Cardiac muscle cell (in vitro differentiated cells and primary cell): ENCODE measurements at places on chromosomes 5 and 9. TPM values are rescaled to one million over a fixed set of nuclear protein-coding genes. Genes with fewer than 3 reads are reported as not detected.

Gene PDCD1LG2
- total RNA-seq = not detected in 2 replicates

Gene TRIP13
- total RNA-seq = 9.8 and 10.4 TPM in 2 replicates

Gene SPATA24
- total RNA-seq = 14.2 and 45.3 TPM in 2 replicates

Gene OR1Q1
- not detected in 2 replicates for total RNA-seq

Gene SUSD3
- total RNA-seq = not detected in 2 replicates

- peaks cover 28% of the 10 kb centered on the region for H3K4me1 ChIP-seq
- H3K27ac ChIP-seq = peak overlapping the region; percentile 90
- peak; percentile 47 for DNase-seq
- H3K27me3 ChIP-seq = no peaks in the 10 kb centered on the region
- no peak overlapping the region for H3K4me3 ChIP-seq
- H3K36me3 ChIP-seq = no peaks in the 10 kb centered on the region
Observed at GRCh38 chr9:128072144-128073021, 4.4 kb downstream of the SLC25A25 start.

GRCh38 chr5:158384535-158385481, 525.9 kb upstream of the CLINT1 start:
- H3K4me1 ChIP-seq = no peaks in the 10 kb centered on the region
- no peaks in the 10 kb centered on the region for H3K36me3 ChIP-seq
- no peak for DNase-seq
- H3K4me3 ChIP-seq = no peak overlapping the region

DNA sequence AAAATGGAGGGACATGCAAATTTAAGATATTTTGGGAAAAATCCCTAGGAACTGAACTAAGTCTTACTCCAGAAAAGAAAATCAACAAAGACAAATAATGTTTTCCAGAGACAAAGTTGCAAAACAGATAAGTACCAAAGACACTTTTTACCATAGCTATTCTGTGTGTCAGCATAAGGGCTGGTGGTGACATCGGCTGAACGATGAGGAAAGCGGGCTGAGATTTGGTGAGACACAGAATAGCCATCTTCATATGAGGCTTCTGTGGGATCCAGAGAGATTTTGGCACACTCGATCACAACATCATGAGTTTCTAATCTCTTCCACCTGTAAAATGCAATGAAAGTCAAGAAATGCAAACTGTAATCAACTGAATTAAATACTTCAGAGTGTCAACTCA, 32.3 kb downstream of the TSC1 start:
- no peak overlapping the region for H3K4me3 ChIP-seq
- no peaks in the 10 kb centered on the region for H3K4me1 ChIP-seq
- no peak overlapping the region for H3K27ac ChIP-seq

GRCh38 chr5:64333886-64334285, 168.2 kb downstream of the RNF180 start:
- no peak for DNase-seq
- no peaks in the 10 kb centered on the region for H3K27me3 ChIP-seq
- no peaks in the 10 kb centered on the region for H3K4me1 ChIP-seq

DNA sequence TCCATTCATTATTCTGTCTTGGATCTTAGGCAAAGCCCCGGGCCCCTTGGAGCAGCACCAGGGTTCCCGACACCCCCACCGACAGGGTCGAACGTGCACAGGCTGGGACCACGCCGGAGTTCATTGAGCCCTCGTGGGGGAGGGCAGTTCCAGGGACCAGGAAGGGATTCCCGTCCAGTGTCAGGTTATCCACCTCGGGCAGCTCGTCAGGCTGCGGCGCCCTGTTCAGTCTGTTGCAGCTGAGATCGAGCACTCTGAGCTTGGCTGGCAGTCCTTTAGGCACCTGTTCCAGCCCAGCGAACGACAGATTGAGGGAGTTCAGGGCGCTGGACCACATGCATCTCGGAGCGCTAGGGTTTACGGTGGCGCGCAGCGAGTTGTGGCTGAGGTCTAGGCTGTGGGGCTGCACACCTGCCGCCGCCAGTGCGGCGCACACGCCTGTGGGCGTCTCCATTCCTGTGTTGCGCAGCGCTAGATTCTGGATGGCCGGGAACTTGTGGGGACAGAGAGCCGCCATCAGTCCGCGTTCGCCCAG, 1.1 kb downstream of the CD14 start:
- H3K27me3 ChIP-seq = no peaks in the 10 kb centered on the region
- no peaks in the 10 kb centered on the region for H3K4me1 ChIP-seq
- DNase-seq = no peak
- H3K36me3 ChIP-seq = no peaks in the 10 kb centered on the region

DNA sequence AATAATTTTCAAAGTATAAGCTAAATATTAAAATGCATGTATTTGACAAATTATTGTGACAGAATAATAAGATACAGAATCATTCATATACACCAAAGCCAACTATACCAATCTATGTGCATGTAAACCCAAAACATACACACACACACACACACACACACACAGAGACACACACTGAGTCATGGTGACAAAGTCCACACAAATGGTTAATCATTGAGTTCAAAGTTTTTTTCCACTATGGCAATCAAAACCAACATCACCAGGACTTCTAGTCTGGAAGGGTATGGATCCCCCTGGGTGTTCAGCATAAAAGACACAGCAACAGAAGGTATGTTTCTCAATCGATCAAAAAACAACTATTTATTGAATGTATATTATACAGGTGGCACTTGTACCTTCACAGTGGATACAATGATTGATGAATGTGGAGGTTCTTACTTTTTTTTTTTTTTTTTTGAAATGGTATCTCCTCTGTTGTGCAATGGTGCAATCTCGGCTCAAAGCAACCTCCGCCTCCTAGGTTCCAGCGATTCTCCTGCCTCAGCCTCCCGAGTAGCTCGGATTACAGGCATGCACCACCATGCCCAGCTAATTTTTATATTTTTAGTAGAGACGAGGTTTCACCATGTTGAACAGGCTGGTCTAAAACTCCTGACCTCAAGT, 137.0 kb downstream of the PDE4D start:
- no peak for DNase-seq
- H3K36me3 ChIP-seq = no peaks in the 10 kb centered on the region
- H3K27ac ChIP-seq = no peak overlapping the region
- no peak overlapping the region for H3K4me3 ChIP-seq
- no peaks in the 10 kb centered on the region for H3K4me1 ChIP-seq

GRCh38 chr5:94402096-94402495, 216.3 kb downstream of the KIAA0825 start:
- H3K4me1 ChIP-seq = no peaks in the 10 kb centered on the region
- H3K36me3 ChIP-seq = no peaks in the 10 kb centered on the region
- H3K4me3 ChIP-seq = no peak overlapping the region
- no peaks in the 10 kb centered on the region for H3K27me3 ChIP-seq
- H3K27ac ChIP-seq = no peak overlapping the region

DNA sequence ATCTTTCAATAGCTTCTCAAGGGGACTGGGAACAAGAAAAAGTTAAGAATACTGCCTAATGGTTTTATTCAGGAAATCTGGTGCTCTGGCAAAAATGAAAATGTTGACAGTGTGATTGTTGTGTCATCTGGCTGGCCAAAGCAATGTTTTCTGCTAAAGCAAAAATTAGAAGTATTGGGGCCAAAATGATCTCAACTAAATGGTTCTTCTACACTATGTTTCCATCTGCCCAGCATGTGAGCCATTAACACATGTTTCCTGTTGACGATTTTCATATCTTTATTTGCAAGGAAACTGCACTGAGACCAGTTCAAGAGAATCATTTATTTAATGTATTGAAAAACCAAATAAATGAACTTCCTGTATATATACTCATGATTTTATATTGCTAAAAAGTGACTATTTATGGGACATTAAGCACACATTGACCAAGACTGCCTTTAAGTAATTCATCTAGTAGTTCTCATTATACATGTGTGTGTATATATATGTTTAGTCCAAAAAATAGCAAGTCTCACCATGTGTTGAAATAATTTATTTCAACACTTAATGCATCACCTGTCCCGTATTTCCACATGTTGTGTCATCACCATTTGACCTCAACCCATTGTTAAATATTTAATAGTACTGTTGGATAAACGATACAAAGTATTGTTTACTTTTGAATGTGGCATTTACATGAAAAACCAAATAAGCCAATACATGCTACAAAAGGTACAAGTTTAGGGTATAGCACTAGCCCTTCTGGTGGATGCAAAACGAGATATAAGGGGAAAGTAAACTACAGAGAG, 7.5 kb upstream of the FST start:
- H3K4me3 ChIP-seq = no peak overlapping the region
- no peak for DNase-seq
- H3K27ac ChIP-seq = no peak overlapping the region
- H3K27me3 ChIP-seq = no peaks in the 10 kb centered on the region
- no peaks in the 10 kb centered on the region for H3K36me3 ChIP-seq

- H3K27ac ChIP-seq = no peak overlapping the region
- H3K27me3 ChIP-seq = no peaks in the 10 kb centered on the region
- peak; percentile 5 for DNase-seq
- H3K4me1 ChIP-seq = no peaks in the 10 kb centered on the region
Observed at GRCh38 chr9:20144197-20144596, 355.4 kb upstream of the SLC24A2 start.

DNA sequence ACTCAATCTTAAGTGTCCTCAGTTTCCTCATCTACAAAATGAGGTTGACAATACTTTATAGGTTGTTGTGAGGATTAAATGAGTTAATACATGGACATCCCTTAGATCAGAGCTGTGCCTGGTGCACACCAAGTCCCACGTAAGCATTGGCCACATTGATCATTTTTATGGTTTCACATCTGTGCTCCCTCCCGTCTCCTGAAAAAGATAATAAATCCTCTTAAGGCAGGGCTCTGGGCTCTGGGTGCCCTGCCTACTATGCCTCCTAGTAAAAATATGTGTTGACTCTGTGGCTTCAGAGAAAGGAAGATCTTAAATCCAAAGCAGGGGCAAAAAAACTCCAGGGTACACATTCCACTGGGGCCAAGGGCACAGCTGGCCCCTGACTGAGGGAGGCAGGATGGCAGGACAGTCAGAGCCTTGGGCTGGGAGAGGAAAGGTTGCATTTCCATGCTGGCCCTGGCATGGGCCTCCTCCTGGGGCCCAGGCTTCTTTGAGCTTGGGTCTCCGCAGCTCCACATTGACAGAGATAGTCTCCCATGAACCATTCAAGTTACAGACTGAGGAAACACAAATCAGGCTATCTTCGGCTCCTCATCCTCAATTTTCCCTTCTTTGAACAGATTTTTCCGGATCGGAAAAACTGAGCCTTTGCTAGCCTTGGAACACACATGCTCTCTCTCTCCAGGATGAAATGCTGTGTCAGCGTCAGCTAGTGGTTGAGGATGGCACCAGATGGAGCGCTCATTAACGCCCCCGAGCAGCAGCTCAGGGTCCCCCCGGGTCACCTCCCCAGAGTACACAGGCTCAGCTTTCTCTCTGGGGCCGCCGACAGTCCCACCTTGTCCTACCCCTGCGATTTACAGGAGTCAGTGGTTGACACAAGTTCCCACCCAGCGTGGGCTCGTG, 22.4 kb upstream of the KIF12 start:
- H3K27me3 ChIP-seq = no peaks in the 10 kb centered on the region
- H3K4me1 ChIP-seq = peaks cover 29% of the 10 kb centered on the region
- no peaks in the 10 kb centered on the region for H3K36me3 ChIP-seq
- no peak for DNase-seq
- H3K4me3 ChIP-seq = no peak overlapping the region

DNA sequence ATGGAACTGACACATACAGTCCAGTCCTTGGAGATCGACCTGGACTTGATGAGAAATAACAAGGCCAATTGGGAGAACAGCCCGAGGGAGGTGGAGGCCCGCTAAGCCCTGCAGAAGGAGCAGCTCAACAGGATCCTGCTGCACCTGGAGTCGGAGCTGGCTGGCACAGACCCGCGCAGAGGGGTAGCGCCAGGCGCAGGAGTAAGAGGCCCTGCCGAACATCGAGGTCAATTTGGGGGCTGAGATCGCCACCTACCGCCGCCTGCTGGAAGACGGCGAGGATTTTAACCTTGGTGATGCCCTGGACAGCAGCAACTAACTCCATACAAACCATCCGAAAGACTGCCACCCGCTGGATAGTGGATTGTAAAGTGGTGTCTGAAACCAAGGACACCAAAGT, 1610.1 kb upstream of the ACO1 start:
- H3K36me3 ChIP-seq = no peaks in the 10 kb centered on the region
- H3K27ac ChIP-seq = no peak overlapping the region
- H3K4me1 ChIP-seq = no peaks in the 10 kb centered on the region
- peak; percentile 6 for DNase-seq
- no peak overlapping the region for H3K4me3 ChIP-seq

DNA sequence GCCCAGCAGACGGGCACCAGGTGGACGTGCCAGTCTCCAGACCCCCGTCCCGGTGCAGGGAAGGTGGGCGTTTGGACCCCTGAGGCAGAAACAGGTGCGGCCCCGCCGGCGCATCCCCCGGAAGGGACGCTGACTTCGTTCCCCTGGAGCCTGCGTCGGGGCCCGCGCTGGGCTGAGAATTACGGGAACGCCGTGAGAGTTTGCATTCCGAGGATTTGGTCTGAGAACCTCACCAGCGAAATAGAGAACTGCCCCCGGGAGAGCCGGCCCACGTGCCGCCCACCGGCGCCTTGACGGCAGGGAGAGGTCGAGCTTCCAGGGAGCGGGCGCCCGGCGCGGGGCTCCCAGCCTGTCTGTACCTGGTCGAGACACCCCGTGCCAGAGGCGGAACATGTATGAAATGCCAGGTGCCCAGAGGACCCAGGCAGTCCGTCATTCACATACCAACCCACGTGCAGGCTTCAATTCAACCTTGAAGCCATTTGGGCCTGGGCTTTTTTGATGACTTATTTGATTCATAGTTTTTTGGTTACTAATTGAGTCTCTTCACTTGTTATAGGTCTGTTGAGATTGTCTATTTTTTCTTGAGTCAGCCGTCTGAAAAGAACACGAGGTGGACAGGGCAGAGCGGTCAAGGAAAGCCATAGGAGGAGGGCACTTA, 877 bp upstream of the CAMSAP1 start:
- peaks cover 11% of the 10 kb centered on the region for H3K4me1 ChIP-seq
- DNase-seq = no peak
- H3K4me3 ChIP-seq = peak overlapping the region; percentile 50

DNA sequence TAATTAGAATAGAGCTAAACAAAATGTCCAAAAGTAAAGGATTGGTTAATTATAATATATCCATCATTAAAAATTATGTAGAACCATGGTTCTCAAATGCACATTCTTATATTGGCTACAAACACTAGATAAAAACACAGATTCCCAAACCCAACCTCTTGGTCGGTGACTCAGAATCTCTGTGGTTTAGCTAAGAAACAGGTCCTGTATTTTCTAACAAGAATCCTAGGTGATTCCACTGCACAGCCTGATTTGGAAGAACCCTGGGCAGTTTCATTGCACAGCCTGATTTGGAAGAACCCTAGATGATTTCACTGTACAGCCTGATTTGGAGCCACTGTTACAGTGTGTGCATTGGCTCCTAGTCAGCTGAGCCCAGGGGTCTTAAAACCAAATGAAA, 67.9 kb downstream of the KIAA1958 start:
- no peak for DNase-seq
- H3K4me3 ChIP-seq = no peak overlapping the region
- no peaks in the 10 kb centered on the region for H3K27me3 ChIP-seq
